Activated CD4-positive, alpha-beta memory T cell treated with anti-CD3 and anti-CD28 coated beads for 36 hours (primary cell): ENCODE measurements at places on chromosomes 2 and 18. TPM values are rescaled to one million over a fixed set of nuclear protein-coding genes. Genes with fewer than 3 reads are reported as not detected.
A peak's percentile ranks its signal among the peaks of the same experiment; 100 is the strongest.

- no peak overlapping the region for H3K27ac ChIP-seq
- peaks cover 10% of the 10 kb centered on the region for H3K27me3 ChIP-seq
- no peak for DNase-seq
- no peak overlapping the region for H3K4me3 ChIP-seq
- H3K4me1 ChIP-seq = no peaks in the 10 kb centered on the region
Observed at GRCh38 chr2:55759271-55759921, 65.8 kb upstream of the PNPT1 start.

- no peak for DNase-seq
- H3K27me3 ChIP-seq = peaks cover 7% of the 10 kb centered on the region
- no peak overlapping the region for H3K27ac ChIP-seq
- no peaks in the 10 kb centered on the region for H3K36me3 ChIP-seq
Observed at GRCh38 chr2:173599821-173600359, 245.2 kb downstream of the CDCA7 start.

DNA sequence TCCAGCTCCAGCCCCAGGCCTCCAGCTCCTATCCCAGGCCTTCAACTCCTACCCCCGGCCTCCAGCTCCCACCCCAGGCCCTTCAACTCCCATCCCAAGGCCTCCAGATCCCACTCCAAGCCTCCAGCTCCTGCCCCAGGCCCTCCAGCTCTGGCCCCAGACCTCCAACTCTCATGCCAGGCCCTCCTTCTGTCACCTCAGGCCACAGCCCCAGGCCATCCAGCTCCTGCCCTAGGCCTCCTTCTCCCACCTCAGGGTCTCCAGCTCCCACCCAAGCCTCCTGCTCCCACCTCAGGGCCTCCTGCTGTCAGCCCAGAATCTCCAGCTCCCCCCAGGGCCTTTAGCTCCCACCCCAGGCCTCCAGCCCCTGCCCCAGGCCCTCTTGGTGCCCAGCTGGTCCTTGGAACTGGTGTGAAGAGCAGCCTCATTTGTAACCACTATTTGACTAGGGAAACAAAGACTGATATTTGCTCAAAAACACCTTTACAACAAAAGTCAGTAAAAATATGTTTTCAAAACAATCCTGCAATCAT, 67.8 kb upstream of the SALL3 start:
- no peak overlapping the region for H3K27ac ChIP-seq
- no peaks in the 10 kb centered on the region for H3K36me3 ChIP-seq
- no peaks in the 10 kb centered on the region for H3K27me3 ChIP-seq
- no peak for DNase-seq
- H3K4me1 ChIP-seq = no peaks in the 10 kb centered on the region

GRCh38 chr2:84771251-84771650, 109.6 kb downstream of the TRABD2A start:
- H3K27ac ChIP-seq = no peak overlapping the region
- DNase-seq = no peak
- no peak overlapping the region for H3K4me3 ChIP-seq
- no peaks in the 10 kb centered on the region for H3K4me1 ChIP-seq

- no peaks in the 10 kb centered on the region for H3K36me3 ChIP-seq
- peaks cover 5% of the 10 kb centered on the region for H3K4me1 ChIP-seq
- H3K27ac ChIP-seq = no peak overlapping the region
- DNase-seq = no peak
- H3K27me3 ChIP-seq = no peaks in the 10 kb centered on the region
Observed at GRCh38 chr18:48295586-48296311, 113.4 kb downstream of the ZBTB7C start.

DNA sequence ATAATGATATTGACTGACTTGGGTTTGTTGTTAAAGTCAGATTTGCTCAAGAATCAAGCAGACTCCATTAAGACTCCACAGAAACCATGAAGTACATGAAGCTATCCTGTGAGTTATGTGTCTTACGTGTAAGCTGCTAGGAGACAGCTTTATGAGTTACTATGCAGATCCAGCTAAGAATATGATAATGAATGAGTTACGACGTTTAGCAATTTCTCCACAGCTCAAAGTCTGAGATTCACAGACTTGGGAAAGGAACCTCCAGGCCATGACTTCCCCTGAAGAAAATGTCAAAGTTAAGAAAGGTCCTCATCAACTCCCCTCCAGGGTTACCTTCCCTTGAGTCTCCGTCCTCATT, 211.9 kb upstream of the HNRNPA3 start:
- no peaks in the 10 kb centered on the region for H3K36me3 ChIP-seq
- no peak overlapping the region for H3K4me3 ChIP-seq
- no peak for DNase-seq

DNA sequence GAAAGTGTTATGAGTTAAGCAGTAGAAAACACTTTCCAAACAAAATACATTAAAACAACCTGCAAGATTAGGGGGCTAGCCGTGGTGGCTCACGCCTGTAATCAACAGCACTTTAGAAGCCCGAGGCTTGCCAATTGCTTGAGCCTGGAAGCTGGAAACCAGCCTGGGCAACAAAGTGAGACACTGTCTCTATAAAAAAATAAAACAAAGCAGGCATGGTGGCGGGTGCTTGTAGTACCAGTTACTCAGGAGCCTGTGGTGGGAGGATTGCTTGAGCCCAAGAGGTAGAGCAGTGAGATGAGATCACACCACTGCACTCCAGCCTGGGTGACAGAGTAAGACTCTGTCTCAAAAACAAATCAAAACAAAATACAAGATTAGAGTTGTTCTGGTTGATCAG, 208.3 kb downstream of the ERBB4 start:
- H3K4me3 ChIP-seq = no peak overlapping the region
- H3K36me3 ChIP-seq = no peaks in the 10 kb centered on the region
- no peaks in the 10 kb centered on the region for H3K27me3 ChIP-seq
- no peak overlapping the region for H3K27ac ChIP-seq

GRCh38 chr18:27862041-27862682, 314.8 kb downstream of the CDH2 start:
- DNase-seq = no peak
- H3K27ac ChIP-seq = no peak overlapping the region
- no peak overlapping the region for H3K4me3 ChIP-seq
- H3K4me1 ChIP-seq = no peaks in the 10 kb centered on the region

- H3K4me3 ChIP-seq = no peak overlapping the region
- no peak overlapping the region for H3K27ac ChIP-seq
- DNase-seq = peak; percentile 42
- peaks cover 2% of the 10 kb centered on the region for H3K27me3 ChIP-seq
Observed at GRCh38 chr2:203880557-203881125, 13.1 kb downstream of the CTLA4 start.

DNA sequence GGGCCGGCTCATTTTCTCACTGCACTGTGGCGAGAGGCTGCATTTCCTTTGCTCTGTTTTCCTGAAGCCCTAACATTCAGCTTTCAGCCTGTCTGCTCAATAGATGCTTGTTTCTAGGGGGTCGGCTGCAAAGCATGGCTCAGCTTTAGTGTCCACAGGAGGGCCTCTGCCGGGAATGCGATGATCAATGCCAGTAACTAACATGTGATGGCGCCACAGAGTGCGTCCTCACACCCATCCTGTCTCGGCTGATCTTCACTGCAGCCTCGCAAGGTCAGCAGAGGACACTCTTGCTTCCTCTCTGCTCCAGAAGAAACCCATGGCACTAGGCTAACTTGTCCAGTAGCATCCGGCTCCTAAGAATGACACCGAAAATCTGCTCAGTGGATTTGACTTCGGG, 156.4 kb upstream of the PXDN start:
- H3K4me1 ChIP-seq = no peaks in the 10 kb centered on the region
- no peaks in the 10 kb centered on the region for H3K36me3 ChIP-seq
- H3K27ac ChIP-seq = no peak overlapping the region
- no peak overlapping the region for H3K4me3 ChIP-seq
- H3K27me3 ChIP-seq = no peaks in the 10 kb centered on the region
- no peak for DNase-seq

DNA sequence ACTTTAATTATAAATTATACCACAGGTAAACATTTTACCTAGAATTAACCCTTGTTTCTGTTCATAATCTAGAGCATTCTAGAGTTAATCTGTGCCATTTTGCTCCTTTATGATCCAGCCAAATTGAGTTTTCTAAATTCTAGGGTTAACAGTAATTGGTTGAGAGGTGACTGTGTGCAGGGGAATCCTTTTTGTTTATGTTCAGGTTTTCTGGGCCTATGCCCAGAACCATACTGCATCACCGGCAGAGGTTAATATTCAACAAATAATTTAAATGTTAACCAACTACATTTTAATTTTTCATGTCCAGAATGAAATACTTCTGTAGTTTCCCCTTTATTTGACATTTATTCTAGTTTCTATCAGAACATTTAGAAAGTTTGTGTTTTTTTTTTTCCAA, 32.3 kb downstream of the CARF start:
- H3K4me3 ChIP-seq = no peak overlapping the region
- peaks cover 41% of the 10 kb centered on the region for H3K36me3 ChIP-seq
- no peak for DNase-seq

DNA sequence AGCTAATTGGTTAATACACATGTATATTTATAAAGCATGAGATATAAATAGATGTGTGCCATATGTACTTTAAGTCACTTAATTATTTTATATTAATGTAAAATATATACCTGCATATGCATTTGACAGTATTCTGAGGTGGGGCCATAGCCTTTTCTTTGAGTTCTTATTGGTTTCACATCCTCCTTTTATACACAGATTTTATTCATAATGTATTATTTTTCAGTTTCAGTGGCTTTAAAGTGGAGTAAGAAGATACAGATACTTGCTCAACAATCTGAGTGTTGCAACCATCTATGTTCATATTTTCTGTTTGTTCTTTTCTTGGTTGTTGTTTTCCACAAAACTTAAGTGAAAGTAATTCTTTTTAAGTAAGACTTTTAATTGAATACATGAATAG, 436.5 kb downstream of the RND3 start:
- DNase-seq = no peak
- no peak overlapping the region for H3K27ac ChIP-seq
- H3K4me1 ChIP-seq = no peaks in the 10 kb centered on the region
- no peak overlapping the region for H3K4me3 ChIP-seq

GRCh38 chr18:22483407-22483806, 65.7 kb upstream of the CTAGE1 start:
- H3K36me3 ChIP-seq = no peaks in the 10 kb centered on the region
- no peak overlapping the region for H3K27ac ChIP-seq
- no peaks in the 10 kb centered on the region for H3K27me3 ChIP-seq
- H3K4me1 ChIP-seq = no peaks in the 10 kb centered on the region
- H3K4me3 ChIP-seq = no peak overlapping the region
- no peak for DNase-seq

GRCh38 chr2:175003875-175004729, 1.1 kb downstream of the CHN1 start:
- peaks cover 49% of the 10 kb centered on the region for H3K27me3 ChIP-seq
- H3K4me3 ChIP-seq = peak overlapping the region; percentile 74
- no peak for DNase-seq
- no peaks in the 10 kb centered on the region for H3K36me3 ChIP-seq

DNA sequence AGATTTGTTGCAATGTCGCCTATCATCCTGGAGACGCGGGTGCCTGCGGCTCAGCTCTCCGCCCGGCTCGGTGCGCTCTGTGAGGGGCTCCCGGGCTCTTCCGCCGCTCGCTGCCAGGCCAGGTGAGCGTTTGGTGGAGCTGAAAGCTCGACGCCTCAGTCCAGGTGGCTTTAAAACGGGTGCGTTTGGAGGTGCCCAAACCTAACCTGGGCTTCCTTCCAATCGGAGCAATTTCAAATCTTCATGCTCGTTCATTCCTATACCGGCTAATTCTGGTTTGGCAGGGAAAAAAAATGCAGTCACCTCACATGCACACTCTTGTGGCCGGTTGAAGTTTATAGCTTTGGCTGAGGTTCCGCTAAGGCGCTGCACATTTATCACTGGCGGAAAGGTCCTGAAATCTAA, at the start of gene SLC16A14:
Gene SLC16A14 (minus strand): TSS at position 274 of the 405 bp plus-strand sequence. CDS start 9,572 bp downstream, outside the sequence.
- peak within 1 kb of the TSS; percentile 81 for H3K4me3 ChIP-seq
- no peak within 1 kb of the TSS for H3K27ac ChIP-seq
- H3K4me1 ChIP-seq = peaks cover 18% of the 10 kb centered on the region

DNA sequence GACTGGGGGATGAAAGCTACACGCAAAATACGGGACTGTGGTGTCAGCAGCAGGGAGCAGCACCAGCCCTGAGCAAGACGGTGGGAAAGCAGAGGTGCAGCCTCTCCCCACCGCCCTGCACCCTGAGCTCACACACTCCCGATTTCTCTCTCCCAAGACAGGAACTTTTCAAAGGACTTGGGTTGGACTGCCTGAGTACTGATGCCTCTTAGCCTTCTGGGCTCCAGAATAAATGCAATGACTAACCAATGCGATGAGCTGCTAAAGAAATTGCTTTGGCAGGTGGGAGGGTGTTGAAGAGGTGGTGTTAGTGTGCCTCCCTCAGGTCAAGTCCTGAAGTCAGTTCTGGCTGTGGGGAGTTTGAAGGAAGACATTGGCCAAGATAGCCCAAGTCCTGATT, 9.6 kb downstream of the TRIM54 start:
- H3K4me1 ChIP-seq = no peaks in the 10 kb centered on the region
- no peak overlapping the region for H3K27ac ChIP-seq
- H3K36me3 ChIP-seq = no peaks in the 10 kb centered on the region

- H3K4me1 ChIP-seq = peaks cover 20% of the 10 kb centered on the region
- H3K27ac ChIP-seq = peak overlapping the region; percentile 5
- H3K36me3 ChIP-seq = peaks cover 12% of the 10 kb centered on the region
- DNase-seq = no peak
- no peaks in the 10 kb centered on the region for H3K27me3 ChIP-seq
Observed at GRCh38 chr2:241041589-241042158, 43.3 kb downstream of the SNED1 start.

SERPINB4 gene
- not detected for total RNA-seq

REG3G gene
- not detected for total RNA-seq

KLHL41 gene
- not detected for total RNA-seq

INPP5D gene
- 52.4 TPM for total RNA-seq

DLGAP1 gene
- 1.0 TPM for total RNA-seq

KCNJ3 gene
- not detected for total RNA-seq

AQP12B gene
- not detected for total RNA-seq
